A673 (cell line): ENCODE measurements at places on chromosomes 12 and 14. TPM values are rescaled to one million over a fixed set of nuclear protein-coding genes. Genes with fewer than 3 reads are reported as not detected.

CD163L1 gene
- total RNA-seq: 0.52 and 1.5 TPM in 2 replicates

DNA sequence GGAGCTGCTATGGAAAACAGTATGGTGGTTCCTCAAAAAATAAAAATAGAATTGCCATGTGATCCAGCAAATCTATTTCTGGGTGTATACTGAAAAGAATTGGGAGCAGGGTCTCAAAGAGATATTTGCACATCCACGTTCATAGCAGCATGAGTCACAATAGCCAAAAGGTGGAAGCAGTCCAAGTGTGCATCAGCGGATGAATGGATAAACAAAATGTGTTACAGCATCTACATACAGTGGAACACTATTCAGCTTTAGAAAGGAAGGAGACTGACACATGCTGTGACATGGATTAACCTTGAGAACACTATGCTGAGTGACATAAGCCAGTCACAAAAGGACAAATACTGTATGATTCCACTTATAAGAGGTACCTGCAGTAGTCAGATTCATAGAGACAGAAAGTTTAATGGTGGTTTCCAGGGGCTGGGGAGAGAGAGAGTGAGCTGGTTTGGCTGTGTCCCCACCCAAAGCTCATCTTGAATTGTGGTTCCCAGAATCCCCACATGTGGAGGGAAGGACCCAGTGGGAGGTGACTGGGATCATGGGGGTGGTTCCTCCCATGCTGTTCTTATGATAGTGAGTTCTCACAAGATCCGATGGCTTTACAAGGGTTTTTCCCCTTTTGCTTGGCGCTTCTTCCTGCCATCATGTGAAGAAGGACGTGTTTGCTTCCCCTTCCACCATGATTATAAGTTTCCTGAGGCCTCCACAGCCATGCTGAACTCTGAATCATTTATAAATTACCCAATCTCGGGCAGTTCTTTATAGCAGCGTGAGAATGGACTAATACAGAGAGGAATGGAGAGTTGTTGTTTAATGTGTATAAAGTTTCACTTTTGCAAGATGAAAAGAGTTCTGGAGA is 17.6 kb upstream of the TBC1D30 start:
- H3K4me3 ChIP-seq: no peak overlapping the region
- H3K36me3 ChIP-seq: no peaks in the 10 kb centered on the region
- no peaks in the 10 kb centered on the region for H3K4me1 ChIP-seq
- H3K27ac ChIP-seq: no peak overlapping the region
- H3K27me3 ChIP-seq: no peaks in the 10 kb centered on the region

GRCh38 chr12:30959110-30959710 is 32.7 kb downstream of the TSPAN11 start:
- H3K36me3 ChIP-seq: no peaks in the 10 kb centered on the region
- no peak overlapping the region for H3K4me3 ChIP-seq
- no peak for DNase-seq
- H3K4me1 ChIP-seq: no peaks in the 10 kb centered on the region

DNA sequence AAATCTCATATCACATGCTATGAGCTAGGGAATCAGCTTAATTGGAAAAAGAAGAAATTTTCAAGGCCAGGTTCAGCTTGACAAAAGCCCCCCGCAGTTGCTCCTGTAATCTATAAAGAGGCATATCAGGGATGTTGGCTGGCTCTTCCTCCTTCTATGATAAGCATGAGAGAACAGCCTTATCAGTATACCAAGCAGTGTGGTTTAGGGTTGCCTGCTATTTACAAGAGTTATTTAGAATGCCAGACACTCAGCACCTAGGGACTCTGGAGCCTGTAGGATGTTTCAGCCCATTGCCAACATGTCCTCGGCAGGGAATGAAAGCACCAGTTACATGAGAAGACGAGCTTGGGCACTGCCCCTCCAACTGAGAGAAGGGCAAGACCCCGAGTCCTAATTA is 89.5 kb upstream of the TMPO start:
- peaks cover 28% of the 10 kb centered on the region for H3K4me1 ChIP-seq
- no peaks in the 10 kb centered on the region for H3K27me3 ChIP-seq
- no peak overlapping the region for H3K4me3 ChIP-seq
- no peaks in the 10 kb centered on the region for H3K36me3 ChIP-seq
- no peak for DNase-seq
- peak overlapping the region; percentile 26 for H3K27ac ChIP-seq

- H3K36me3 ChIP-seq: no peaks in the 10 kb centered on the region
- DNase-seq: peak; percentile 46
- no peaks in the 10 kb centered on the region for H3K4me1 ChIP-seq
- H3K27me3 ChIP-seq: no peaks in the 10 kb centered on the region
- H3K27ac ChIP-seq: no peak overlapping the region
- no peak overlapping the region for H3K4me3 ChIP-seq
Observed at GRCh38 chr14:89000007-89000942, 175.8 kb downstream of the TTC8 start.

DNA sequence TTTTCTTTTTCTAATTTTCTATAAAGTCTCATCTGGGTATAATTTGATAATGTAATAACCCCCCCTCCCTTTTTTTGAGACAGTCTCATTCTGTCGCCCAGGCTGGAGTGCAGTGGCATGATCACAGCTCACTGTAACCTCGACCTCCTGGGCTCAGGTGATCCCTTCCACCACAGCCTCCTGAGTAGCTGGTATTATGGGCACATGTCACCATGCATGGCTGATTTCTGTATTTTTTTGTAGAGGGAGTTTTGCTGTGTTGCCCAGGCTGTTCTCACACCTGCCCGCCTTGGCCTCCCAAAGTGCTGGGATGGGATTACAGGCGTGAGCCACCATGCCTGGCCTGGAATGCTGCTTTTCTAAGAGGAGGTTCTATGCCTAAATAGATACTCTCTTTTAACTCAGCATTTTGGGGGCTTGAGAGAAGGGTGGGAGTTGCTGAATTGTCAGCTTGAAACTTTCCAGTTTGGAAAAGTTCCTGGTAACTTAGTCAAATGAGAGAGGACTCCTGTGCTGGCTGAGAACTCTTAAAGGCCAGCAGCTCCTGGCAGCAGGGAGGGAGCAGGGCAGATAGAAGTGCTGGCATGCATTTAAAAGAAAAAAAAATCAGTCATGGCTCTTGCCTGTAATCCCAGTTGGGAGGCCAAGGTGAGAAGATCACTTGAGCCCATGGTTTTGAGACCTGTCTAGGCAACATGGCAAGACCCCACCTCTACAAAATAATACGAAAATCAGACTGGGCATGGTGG is 13.0 kb downstream of the NUDT4 start:
- no peaks in the 10 kb centered on the region for H3K27me3 ChIP-seq
- H3K36me3 ChIP-seq: peaks cover 7% of the 10 kb centered on the region

DNA sequence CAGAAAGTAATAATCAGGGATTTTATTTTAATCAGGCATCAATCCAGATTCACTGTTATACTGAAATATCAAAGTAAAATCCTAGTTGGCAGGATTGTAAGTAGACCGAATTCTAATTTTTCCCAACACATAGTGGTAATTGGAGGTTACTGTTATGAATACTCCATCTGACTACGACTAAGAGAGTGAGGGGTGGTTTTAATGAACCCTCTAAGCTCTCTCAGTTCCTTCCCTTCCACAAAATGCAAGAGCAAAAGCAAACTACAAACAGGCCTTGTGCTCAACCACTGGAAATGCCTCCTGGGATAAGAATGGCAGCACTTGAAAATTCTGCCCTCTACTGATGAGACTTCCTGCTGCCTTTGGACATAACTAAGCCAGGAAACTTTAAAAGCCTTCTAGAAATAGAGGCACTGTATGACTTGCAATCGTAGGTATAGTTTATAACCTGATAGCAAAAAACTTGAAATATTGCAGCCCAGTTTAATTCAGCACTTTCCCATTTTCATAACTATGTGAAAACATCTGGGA is 184.8 kb downstream of the SLC16A7 start:
- no peaks in the 10 kb centered on the region for H3K36me3 ChIP-seq
- H3K4me1 ChIP-seq: no peaks in the 10 kb centered on the region
- DNase-seq: peak; percentile 28
- H3K27ac ChIP-seq: no peak overlapping the region
- no peak overlapping the region for H3K4me3 ChIP-seq
